NCI-H146 (cell line): ENCODE measurements at places on chromosomes 5 and 9.

GRCh38 chr9:132801659-132802058 is 76.4 kb downstream of the AK8 start:
- DNase-seq = no peak

GRCh38 chr5:23208959-23209431 is 298.4 kb upstream of the PRDM9 start:
- DNase-seq = peak; percentile 54

DNA sequence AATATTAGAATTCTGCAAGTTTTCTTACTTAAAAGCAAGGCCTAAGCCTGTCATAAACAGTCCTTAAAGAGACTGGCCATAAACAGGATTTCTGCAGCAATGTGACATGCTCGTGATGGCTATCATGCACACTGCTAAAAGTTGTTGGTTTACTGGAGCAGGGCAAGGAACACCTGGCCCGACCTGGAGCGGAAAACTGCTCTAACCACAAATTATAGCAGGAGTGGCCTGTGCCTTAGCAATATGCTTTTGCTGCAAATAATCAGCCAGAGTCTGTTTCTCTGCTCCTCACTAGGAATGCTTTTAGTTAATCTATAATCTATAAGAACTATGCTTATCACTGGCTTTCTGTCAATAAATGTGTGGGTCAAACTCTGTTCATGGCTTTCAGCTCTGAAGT is 322.9 kb upstream of the RPS23 start:
- DNase-seq = no peak

DNA sequence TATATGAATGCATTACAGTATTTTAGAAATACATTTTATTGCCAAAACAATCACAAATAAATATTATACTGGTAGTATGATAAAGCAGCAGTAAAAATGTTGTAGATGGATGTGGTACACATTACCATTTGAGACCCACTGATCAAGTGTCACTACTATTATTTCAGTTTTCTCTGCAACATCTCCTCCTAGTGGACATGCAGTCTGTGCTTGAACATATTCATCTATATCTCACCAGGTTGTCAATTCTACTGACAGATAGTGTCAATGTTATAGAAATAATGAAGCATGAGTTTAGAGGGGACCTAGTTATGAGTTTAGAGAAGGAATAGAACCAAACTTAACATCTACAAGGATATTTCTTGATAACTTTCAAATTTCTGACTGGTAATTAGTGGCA is 39.2 kb upstream of the ELOVL7 start:
- no peak for DNase-seq

- peak; percentile 56 for DNase-seq
Observed at GRCh38 chr5:124438903-124439281, 307.5 kb downstream of the ZNF608 start.

DNA sequence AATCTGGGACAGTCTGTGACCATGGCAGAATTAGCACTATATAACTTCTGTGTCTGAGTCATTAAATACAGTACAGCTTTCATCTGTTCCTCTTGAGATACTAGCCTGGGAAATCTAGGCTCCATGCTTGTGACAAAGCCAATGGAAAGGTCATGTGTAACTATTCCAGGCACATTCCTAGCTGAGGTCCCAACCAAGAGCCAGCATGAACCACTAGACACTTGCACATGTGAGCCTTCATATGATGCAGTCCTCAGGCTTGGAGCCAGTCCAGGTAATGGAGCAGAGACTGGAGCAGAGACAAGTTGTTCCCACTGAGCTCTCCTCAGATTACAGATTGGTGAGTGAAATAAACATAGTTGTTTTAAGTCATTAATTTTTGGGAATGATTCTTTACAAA is 412.4 kb upstream of the ZNF462 start:
- no peak for DNase-seq

GRCh38 chr9:99466781-99467180 is 244.7 kb downstream of the SEC61B start:
- DNase-seq = no peak
